Inflammatory macrophage (primary cell): ENCODE measurements at places on chromosomes 2 and 18.

GRCh38 chr18:51461956-51462355 lies 264.5 kb upstream of the MEX3C start:
- no peak for DNase-seq

DNA sequence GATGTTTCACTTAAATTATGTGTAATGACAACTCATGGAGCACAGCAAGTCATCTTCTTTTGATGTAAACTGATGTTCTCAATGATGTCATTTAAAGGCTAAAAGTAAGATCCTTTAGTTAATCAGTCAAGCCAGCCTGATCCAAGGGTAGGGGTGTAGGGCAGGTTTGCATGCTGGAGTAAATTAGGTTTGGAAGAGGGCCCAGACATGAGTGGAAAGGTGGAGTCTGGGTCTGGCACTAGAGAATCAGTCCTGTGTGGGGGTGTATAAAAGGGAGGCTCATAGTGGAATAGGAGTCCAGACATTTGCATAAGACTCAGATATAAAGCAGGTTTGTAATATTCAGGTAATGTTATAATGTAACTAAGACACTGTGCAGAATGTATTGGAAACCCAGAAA lies 88.8 kb upstream of the NYAP2 start:
- DNase-seq, result no peak

- no peak for DNase-seq
Observed at GRCh38 chr2:215431778-215432758, 3.8 kb downstream of the FN1 start.

- no peak for DNase-seq
Observed at GRCh38 chr2:221444106-221444505, 128.0 kb downstream of the EPHA4 start.

DNA sequence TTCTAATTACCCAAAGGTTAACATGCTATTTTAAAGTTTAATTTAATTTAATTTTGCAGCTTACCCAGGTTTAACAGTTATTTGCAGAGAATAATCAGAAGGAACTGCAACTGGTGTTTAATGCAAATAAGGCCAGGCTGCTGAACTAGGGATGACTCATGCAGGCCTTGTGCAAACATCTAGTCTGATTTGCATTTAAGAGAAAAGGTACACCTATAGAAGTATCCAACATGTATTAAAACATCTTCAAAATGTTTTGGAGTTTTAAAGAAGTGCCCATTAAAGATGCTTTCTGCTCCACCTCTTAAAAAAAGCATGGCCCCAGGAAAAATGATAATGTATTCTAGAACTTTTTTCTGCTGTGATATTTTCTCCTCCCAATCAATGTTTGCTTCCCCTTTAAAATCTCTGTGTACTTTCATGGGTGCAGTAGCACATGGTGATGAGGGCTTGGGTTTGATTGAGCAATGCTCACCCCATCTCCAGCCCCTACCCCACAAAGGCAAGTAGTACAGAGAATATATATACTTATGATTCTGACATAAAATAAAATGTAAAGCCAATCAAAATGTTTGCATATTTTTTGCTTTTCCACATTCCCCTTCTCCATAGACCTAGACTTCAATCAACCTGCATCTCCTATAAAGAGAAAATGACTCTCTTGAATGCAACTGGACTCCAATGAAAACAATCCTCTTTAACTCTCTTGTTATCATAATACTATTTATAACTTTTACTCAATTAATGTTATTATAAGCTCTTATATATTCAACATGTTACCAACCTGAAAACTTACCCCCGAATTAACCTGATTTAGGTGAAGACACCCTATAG lies 54.1 kb downstream of the ATP8B1 start:
- DNase-seq, result peak; percentile 54

DNA sequence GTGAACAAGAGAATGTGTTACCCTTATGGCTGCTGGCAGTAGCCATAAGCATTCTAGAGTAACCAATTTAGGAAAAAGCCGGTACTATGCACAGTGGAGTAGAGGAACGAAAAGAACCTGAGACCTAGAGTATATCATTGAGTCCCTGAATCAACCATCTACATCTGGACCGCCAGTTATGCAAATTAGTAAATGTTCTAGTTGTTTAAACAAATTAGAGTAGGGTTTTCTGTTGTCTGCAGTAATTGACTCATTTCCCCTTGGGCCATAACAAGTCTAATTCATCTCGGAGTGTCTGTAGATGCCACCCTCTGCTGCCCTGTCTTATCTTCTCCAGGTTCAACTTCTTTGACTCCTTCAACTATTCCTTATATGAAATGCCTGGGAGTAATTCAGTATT lies 60.1 kb upstream of the CAPN13 start:
- no peak for DNase-seq

- peak; percentile 70 for DNase-seq
Observed at GRCh38 chr2:95345563-95346230, 48.5 kb downstream of the KCNIP3 start.

DNA sequence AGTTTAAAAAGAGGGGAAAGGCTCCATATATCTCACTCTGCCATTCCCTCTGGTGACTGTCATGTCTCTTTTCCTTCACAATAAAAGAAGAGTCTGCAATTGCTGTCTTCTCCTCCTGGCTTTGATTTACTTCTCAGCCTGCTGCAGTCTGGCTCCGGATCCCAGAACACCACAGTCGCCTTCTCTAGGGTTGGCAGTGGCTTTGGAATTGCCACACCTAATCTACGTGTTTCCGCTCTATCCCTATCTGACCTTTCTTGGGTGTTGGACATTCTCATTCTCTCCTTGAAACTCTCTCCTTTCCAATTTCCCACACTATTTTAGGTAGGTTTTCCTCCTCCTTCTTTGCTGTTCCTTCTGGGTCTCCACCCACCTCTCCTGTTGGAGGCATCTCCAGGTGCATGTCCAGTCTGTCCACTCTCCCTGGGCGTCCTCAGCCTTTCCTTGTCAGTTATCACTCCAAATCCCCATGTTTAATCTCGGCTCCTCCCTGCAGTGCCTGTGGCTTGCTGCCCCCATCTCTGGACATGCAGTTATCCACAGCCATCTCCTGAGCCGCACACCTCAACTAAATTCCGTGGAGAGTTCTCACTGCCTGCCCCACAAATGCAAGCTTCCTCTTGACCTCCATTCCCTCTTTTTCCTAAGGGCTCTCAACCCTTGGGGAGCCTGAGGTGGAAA lies 112.8 kb downstream of the KCTD1 start:
- no peak for DNase-seq

- DNase-seq, result no peak
Observed at GRCh38 chr2:241864850-241865213, 4.7 kb upstream of the RTP5 start.

- no peak for DNase-seq
Observed at GRCh38 chr2:163652751-163653150, 83.1 kb downstream of the FIGN start.
